NCI-H526 (cell line): ENCODE measurements at places on chromosomes 12 and 14.

DNA sequence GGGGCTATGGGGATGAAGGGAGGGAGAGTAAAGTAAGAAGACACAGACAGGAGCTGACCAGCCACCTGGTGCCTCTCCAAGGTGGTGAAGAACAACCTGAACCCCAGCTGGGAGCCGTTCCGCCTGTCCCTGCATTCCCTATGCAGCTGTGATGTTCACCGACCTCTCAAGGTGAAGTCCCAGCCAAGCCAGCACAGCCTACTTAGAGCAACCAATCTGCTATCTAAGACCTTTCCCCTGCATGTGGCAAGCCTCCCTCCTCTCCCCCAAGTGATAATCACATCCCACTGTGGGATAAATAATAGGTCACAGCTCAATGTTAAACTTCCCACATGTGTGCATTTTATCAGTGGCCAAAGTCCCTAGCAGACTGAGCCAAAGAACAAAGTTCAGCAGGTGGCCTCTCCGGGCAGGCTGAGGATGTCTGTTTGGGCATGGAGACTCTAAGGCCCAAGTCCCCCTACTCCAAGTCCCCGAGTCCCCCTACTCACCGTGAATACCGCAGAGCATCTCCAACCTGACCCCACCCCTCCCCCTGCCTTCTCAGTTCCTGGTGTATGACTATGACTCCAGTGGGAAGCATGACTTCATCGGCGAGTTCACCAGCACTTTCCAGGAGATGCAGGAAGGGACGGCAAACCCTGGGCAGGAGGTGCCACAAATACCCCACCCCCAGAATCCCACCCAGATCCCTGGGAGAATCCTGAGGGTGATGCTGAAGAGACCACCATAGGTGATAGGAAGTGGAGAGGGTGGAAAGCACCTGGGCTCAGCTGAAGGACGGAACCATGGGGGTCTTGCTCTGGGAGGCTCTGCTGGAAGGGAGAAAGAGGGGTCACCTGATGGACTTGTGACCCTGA is 3.5 kb downstream of the CPNE6 start:
- no peak for DNase-seq

DNA sequence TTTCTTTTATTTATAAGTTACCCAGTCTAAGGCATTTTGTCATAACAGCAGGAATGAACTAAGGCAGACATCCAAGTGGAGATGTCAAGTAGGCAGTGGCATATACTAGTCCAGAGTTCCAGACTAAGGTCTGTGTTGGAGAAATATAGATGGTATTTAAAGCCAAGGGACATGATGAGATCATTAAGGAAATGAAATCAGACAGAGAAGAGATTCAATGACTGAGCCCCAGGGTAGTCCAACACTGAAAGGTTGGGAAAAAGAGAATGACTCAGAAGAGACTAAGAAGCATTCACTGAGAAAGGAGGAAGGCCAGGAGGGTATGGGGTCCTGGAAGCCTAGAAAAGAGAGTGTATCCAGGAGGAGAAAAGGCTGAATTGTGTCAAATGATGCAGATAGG is 442.2 kb upstream of the CCDC196 start:
- no peak for DNase-seq

- DNase-seq, result no peak
Observed at GRCh38 chr12:5308216-5308615, 123.7 kb upstream of the NTF3 start.

DNA sequence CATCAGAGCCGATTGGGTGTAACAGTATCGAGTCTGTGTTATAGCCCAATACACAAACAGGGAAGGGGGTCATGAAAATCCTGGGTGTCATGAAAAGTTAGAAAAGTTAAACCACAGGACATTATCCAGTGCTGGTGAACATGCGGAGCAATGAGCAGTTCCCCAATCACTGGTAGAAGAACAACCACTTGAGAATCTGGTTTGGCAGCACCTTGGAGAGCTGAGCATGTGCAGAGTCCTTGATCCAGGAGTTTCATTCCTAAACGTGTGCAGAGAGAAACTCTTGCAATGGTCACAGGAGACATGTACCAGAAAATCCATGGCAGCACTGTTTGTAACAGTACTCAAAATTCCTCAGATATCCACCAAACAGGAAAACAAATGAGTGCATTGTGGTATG is 23.0 kb upstream of the JDP2 start:
- no peak for DNase-seq

DNA sequence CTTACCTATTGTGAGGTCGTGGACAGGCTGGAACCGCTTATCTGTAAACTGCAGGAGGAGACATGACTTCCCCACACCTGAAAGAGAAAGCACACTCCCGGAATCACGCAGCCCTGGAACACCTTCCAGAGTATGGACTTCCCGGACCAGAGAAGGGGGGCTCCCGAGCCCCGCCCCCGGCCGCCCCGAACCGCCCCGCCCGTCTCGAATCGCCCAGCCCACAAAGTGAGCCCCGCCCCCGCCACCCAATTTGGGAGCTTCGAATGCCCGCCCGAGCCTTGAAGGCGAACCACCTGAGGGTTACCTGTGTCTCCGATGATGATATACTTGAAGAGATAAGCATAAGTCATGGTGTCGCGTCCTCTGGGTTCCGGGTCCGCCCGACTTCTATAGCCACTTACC is 235 bp downstream of the RAB2B start:
- DNase-seq, result peak; percentile 87

DNA sequence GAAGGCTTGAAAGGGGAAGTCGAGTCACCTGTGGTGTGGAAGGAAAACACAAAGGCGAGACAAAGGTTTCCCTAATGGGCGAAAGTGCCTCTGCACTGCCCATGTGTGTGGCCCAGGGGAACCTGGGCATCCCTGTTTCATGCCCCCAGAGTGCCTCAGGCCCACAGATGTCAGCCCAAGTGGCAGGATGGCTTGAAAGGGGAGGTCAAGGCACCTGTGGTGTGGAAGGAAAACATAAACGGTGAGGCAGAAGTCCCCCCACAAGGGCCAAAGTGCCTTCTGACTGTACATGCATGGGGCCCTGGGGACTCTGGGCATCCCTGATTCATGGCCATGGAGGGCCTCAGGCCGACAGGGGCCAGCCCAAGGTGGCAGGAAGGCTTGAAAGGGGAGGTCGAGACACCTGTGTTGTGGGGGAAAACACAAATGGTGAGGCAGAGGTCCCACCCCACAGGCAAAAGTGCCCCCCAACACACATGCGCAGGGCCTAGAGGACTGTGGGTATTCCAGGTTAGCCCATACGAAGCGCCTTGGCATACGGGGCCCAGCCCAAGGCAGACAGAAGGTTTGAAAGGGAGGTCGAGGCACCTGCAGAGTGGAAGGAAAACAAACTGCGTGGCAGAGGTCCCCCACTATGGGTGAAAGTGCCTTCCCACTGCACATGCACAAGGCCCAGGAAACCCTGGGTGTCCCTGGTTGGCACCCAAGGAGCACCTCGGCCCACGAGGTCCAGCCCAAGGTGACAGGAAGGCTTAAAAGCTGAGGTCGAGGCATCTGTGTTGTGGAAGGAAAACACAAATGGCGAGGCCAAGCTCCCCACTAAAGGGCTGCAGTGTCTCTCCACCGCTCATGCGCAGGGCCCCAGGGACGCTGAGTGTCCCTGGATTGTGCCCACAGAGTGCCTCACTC is 382.3 kb downstream of the ALG10 start:
- no peak for DNase-seq

DNA sequence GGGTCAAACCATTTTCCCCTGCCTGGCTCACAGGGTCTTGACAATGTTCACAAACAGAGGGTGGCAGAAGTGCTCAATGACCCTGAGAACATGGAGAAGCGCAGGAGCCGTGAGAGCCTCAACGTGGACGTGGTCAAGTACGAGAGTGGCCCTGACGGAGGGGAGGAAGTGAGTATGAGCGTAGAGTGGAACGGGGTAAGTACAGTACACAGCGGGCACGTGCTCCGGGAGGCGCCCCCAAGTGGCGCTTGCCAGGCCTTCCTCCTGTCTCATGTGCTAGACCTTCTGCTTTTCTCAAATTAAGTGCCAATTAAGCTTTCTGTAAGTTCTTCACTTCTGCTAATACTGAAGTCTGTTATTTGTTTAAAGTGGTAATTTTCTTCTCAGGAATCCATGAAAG is 35.9 kb downstream of the XRCC3 start:
- no peak for DNase-seq

DNA sequence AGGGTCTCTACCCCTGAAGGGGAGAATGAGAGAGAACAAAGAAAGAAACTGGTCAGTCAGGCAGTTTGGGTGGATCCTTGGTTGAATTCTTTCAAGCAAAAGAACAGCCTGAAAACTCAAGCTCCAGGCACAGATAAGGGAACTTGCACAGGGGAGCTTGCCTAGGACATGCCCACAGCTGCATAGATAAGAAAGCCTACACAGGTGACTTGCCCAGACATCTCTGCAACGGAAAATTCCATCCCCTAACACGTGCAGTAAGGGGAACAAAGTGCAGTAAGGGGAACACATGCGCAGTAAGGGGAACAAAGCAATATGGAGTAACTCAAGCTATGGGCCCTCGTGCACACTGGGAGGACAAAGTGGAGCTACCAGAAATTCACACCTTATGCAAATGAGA is 540.1 kb upstream of the MIS18BP1 start:
- no peak for DNase-seq

DNA sequence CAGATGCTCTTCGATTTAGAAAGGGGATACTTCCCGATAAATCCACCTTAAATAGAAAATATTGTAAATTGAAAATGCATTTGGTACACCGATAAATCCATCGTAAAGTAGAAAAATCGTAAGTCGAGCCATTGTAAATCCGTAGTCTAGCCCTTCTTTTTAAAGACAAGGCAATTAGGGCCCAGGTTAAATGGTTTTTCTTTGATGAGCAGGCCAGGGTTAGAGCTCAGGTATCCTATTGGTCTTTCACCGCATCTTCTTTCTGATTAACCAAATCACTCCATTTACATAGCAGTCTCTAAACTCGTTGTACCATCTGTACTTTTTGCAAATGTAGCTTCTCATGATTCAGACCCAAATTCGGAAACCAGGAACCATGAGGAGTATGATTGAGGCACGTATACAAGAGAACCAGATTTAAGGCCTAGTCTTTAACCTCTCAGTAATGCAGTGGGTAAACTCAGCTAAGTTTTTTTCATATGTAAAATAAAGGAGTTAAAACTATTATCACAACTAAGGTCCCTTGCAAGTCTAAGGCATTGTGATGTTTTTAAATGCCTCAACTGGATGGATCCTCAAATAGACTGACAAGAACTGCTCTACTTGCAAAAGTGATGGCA is 2.2 kb upstream of the YAF2 start:
- peak; percentile 10 for DNase-seq

DNA sequence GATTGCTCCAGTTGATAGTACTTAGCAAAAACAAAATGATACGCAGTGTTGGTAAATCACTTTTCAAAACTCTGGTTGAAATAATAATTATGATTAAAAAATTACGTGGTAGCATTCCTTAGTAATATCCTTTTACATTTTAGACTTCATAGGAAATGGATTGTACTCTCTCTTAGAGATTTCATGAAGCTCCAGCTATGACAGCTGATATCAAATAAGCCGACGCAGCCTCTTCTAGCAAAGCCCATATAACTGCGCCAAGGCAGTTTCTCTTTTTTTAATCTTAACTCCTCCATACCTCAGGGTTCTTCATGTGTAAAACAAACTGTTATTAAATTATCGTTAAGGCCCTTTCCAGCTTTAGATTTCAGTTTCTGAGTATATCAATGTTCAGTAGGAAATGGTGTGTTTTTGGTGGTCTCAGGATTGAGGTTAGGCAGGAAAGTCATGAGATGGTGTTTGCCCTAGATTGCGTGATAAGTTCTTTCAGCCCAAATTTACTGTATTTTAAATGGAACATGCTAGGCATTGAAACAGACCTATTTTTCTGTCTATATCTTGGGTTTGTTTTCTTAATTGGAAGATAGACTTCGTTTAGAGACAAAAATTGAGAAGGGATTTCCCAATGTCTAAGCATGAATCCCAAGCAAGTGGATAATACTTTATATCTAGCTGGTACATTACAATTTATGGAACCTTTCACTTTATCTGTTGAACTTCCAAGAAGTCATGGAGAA is 902 bp upstream of the CFL2 start:
- DNase-seq, result no peak

DNA sequence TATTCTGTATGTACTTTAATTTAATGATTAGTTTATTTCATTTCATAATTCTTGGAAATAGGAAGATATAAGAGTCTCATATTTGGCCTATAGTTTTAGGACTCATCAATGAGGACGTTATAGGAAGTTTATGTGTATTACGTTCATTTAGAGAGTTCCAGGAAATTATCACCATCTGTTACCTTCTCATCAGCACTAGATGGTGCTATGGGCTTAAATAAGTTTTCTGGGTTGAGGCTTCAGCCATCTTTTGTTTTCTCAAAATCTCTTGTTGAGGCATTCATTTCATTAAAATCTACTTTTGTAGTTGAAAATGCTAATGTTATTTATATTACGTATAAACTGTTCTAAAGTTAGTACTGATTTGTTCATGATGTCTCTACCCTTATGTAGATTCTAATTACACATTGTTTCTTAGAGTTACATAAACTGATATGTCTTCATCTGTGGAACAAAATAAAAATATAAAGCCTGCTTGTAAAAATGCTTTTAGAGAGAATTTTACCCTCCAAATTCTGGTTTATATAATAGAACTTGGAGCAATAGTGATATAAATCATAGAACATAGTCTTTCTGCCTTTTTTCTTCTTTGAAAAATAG is 89.2 kb downstream of the CFAP54 start:
- peak; percentile 32 for DNase-seq

DNA sequence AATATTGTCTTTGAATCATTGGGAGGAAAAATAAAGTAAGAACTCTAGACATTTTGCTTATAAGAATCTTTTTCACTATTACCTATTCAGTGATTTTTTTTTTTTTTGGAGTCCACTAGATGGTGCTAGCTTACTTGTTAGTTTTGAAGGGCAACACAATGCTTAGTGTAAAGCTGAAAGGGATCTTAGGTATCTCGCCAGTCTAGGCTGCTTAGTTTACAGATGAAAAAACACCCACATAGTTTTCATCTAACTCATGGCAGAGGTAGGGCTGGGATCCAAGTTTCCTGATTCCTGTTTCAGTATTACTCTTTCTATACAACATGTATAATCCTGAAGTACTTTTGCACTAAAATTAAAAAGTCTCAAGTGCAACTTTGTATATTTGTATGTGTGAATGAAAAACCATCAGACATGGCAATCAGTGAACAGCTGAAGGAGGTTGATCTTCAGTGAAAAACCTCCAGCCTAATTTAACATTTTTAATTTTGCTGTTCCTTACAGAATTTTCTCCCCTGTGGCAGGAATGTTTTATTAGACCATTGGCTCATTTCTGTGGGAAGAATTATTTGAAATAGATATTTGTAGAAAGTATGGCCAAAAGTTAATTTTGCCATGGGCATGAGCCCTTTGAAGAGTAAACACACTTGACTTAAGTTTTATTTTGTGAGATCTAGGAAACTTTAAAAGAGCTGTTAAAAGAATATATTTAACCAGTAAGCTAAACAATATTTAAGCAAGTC is 40.7 kb downstream of the LRRIQ1 start:
- DNase-seq, result peak; percentile 75
